ENCODE measurements at places on chromosomes 5 and 9.

DNA sequence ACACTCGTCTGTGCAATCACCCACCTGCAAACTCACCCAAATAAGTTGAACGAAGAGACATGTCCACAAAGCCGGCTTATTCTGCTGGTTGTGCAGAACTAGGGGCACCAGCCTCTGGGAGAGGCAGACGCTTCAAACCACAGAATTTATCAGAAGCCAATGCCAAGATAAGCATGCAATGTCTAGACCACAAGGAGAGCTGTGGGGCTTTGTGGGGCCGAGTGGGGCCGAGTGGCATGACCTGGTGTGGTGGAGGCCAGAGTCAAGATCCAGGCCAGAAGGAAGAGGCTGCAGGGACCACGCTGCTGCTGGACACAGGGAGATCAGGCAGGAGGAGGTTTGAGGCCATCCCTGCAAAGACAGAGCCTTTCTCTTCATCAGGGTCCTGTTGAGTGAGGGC, 259.0 kb downstream of the IRX2 start:
- DNase-seq, result no peak

- no peak for DNase-seq
These were observed 475.5 kb downstream of the CETN3 start for GRCh38 chr5:89934069-89934468.

GRCh38 chr9:21969011-21969940, 24.9 kb downstream of the CDKN2A start:
- peak; percentile 63 for DNase-seq

- DNase-seq, result no peak
These were observed 306.5 kb upstream of the WWC1 start for GRCh38 chr5:167984951-167985350.

GRCh38 chr9:97969014-97969413, 14.1 kb upstream of the ANP32B start:
- DNase-seq, result no peak

- no peak for DNase-seq
These were observed 694.5 kb upstream of the ZNF608 start for GRCh38 chr5:125440905-125441304.

DNA sequence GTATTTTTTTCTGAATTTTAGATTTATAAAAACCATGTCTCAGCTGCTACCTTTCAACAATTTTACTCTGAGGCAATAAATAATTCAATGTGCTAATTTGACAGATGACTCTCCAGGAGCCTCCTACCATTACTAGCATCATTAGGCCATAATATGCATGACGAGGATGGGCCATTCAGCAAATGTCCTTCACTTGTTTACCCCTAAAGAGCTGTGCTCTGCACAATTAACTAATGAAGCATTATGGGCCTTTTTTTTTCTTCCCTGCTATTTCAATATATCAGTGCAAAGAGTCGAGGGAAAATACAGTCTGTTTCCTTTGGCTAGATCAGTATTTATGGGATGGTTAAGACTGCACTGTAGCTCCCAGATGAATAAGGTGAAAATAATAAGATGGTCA, 627.2 kb downstream of the ISL1 start:
- no peak for DNase-seq

DNA sequence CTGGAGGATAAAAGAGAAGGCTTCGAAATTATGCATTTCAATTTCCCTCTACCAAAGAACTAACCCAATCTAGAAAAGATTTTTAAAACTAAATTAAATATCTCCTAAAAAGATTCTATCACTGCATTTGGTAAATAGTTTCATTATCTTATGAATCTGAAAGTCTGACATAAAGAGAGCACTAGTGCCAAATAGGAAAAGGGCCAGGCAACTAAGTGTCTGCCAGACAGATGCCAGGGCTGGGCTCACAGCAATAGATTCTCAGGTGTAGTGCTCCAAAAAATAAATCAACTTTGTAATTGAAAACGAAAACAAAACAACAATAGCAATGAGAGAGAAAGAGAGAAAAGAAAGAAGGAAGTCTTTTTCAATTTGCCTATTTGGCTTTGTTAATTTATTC, 157.7 kb upstream of the GNA14 start:
- no peak for DNase-seq

GRCh38 chr9:89195131-89195797, 16.6 kb upstream of the SHC3 start:
- no peak for DNase-seq

GRCh38 chr9:115946530-115946929, 207.1 kb upstream of the PAPPA start:
- no peak for DNase-seq

GRCh38 chr5:24644761-24645160, at the start of gene CDH10:
Gene CDH10 (minus strand): TSS chr5:24644978. CDS start chr5:24593490, 51,488 bp downstream.
- DNase-seq, result no peak

DNA sequence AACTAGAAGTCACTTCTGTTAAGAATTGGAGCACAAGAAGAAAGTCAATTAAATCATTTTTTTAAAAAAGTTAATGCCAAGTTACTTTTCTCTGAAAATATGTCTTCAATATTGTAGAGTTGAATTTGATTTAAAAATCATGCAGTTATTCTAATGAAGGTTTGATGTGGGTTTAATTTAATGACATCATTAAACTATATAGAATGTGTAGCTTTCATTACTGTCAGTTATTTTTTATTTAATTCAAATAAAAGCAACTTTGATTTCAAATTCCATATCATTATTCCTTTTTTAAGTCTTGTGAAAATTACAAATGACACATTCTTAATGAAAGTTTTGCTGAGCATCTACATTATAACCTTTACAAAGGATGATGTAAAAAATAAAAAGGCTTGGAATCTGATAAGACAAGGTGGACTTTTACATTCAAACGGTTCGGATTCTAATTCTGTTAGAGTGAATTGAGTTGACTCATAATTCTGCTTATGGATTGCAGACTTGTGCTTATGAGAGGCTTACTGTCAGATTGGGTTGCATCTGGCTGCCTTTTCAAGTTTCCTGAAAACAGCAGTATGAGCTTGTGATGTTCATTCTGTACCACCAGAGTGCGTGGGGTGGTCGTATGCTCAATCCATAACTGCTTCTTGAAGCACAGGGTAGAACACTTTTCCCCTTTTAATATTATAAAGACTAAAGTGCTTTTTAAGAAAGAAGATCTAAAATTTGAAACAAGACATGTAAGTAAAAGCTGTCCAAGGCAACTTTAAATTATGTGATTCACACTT, 253.0 kb upstream of the ARRDC3 start:
- DNase-seq, result no peak

DNA sequence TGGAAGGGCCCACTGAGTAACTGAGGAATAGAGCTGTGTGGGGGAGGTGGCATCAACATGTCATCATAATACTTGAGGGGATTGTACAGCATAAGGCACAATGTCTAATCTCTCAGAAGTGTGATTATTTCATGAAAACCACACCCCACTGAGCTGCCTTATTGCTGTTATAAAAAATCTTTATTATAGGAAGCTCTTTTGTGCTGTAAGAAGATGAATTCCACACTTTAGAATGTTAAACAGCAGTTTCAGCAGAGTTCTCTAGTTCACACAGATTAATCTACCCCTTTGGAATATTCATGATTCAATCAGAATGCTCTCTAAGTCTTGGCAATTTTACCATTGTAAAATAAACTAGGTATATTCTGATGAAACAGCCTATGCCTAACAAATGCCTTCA, 1389.6 kb downstream of the PTPRD start:
- DNase-seq, result no peak

DNA sequence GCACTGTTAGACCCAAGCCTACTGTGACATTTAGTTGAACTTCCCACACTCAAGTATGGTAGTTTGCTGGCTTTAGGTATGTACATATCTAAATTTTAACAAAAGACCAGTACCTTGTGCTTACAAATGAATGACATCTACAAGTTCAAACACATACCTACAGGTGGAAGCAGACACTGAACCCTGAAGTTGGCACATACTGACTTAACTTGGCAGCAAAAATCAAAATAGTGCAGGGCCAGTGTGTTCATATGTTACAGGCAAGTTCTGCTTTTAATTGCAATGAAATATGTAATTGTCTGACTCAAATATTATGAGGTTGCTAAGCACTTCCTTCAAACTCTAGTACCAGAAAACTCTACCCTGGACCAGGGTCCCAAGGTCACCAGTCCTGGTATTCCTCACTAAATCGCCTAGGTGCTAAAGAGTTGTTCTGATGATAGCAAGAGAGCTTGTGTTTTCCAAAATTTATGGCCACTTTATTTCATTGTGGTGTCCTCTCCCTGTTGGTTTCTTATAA, 77.4 kb downstream of the MEGF10 start:
- no peak for DNase-seq

DNA sequence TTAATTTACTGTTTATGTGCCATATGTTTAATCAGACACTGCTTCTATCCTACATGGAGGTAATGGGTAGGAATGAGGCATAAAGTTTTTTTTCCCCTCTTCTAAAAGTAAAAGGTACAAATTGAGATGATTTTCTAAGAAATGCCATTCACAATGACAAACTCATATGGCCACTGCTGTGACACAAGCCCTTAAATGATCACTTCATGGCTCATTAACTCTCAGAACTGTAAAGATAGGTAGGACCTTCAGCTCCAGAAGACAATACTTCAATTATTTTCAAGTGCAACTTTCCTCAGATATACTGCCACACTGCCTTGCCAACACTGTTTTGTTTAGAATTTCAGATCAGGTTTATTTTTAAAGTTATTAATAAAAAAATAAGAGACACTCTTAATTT, 362.9 kb upstream of the ZNF608 start:
- no peak for DNase-seq

DNA sequence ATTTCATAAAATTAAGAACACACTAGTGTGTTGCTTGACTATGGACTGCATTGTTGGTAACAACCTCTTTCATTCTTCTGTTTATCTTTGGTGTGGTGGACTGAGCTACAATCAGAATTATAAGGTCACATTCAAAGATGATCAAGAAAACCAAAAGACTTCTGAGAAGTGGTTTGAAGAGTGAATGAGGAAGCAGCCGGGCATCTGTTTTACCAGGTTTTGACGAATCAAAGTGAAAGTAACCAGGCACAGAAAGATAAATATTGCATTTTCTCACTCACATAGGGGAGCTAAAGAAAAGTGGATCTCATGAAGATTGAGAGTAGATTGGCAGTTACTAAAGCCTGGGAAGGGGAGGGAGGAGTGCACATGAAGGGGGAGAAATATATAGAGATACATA, 589.1 kb downstream of the ZNF608 start:
- DNase-seq, result no peak

DNA sequence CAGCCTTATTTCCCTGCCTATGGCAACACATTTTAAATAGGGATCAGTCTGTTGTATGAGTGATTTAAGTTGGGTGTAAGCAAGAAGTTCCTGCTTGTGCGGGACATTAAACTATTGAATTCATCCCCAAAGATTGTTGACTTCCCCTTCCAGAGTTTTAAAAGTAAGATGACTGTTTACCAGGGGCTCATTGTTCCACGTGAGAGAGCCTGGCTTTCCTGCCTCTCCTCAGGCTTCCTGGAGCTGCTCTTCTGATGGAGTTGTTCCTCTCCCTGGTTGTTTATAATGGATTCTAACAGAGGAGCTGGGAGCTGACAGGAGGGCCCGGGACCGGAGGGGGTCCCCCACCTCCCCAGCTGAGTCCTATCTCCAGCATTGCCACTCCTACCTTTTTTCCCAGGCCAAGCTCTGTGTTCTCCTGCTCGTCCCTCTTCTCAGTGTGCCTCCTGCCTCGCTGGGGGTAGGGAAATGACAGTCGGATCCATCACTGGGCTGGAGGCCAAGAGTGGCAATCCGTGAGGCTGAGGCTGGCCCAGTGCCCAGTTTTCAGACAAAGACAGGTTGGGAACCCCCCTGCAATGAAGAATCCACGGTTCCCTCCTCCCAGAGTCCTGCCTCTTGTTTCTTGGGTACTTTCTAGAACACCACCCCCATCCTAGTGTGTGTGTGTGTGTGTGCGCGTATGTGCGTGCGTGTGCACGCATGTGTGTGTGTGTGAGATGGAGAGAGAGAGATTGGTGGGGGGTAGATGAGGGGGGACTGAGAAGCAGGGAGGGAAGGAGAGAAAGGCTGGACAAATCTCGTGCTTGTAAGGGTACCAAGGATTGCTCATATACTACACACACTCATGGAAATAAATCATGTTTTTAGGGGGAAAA, 123.7 kb upstream of the NFIB start:
- DNase-seq, result no peak

DNA sequence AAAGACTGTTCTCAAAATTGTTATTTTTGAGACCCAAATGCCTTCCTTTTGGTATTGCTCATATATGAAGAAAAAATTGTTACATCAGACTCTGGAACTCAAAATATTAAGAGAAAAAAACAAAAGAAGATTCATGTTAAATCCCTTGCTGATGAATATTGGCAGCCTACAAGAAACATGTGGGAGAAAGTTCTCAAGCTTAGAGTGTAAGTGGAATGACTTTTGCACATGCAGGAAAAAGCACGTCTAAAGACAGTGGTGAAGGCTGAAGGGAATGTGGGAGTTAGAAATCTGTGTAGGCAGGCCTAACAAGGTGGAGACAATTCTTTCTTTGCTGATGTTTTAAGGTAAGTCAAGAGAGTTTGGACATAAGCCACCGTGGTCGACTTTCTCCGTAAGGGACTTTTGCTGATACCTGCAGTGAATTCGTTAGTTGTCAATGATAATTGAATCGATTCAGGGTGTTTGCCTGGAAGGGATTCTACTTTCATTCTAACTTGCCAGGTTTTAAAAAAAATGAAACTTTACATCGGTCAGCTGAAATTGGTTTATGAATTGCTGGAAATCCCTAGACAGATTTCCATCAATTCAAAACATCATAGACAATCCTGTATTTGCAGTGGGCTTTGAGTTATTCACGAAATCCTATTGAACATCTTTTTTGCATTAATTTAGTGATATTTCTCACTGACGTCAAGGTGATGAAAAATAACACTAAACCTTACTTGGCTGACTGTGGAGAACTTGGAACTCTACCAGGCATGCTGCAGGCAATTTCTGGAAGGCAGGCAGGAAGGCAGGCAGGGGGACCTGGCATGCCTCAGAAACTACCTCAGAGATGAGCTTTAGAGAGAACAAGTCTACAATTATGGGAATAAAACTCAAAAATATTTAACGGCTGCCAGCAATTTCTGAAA, 359.1 kb upstream of the ADAMTSL1 start:
- no peak for DNase-seq

DNA sequence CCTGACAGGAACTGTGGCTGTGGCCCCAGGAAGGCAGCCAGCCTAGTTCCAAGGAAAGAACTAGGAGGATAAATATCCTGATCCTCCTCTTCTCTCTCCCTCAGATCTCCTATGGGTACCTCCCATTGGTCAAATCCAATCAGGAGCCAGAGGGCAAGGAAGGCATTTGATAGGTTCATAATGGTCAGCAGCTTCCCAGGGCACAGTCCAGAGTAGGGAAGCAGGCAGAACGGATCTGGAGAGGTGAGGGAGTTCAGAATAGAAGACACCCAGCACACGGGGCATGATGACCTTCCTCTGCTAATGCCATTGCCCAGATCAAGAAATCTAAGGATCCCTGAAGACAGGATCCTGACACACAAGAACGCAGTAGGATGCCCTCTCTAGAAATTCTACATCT, 8.6 kb downstream of the ABLIM3 start:
- no peak for DNase-seq

Measured in activated CD4-positive, alpha-beta T cell treated with anti-CD3 and anti-CD28 coated beads, Interleukin-2, amount 10 ng/mL, durations not matched to agents 24 days and 14 days (primary cell).